ENCODE measurements at places on chromosomes 6 and 20.
A peak's percentile ranks its signal among the peaks of the same experiment; 100 is the strongest.

DNA sequence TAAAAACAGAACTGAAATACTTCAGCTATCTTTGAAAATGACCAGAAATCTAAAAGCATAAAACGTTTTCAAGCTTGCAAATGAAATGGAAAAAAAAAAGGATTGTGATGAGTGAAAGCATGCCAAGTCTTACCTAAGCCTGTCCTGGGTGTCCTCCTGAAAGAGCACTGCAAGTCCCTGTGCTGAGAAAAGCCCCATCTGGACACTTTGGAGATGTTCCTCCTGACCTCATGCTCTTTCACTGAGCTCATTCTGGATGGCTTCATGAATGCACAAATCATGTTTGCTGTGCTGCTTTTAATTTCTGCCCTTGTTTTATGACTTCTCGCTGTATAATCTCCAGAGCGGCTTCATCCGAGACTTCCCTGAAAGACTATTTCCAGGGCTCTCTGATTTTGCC is 136.0 kb downstream of the SOD2 start:
- no peak for DNase-seq
- no peaks in the 10 kb centered on the region for H3K4me1 ChIP-seq
- no peak overlapping the region for H3K27ac ChIP-seq
- H3K27me3 ChIP-seq = no peaks in the 10 kb centered on the region

DNA sequence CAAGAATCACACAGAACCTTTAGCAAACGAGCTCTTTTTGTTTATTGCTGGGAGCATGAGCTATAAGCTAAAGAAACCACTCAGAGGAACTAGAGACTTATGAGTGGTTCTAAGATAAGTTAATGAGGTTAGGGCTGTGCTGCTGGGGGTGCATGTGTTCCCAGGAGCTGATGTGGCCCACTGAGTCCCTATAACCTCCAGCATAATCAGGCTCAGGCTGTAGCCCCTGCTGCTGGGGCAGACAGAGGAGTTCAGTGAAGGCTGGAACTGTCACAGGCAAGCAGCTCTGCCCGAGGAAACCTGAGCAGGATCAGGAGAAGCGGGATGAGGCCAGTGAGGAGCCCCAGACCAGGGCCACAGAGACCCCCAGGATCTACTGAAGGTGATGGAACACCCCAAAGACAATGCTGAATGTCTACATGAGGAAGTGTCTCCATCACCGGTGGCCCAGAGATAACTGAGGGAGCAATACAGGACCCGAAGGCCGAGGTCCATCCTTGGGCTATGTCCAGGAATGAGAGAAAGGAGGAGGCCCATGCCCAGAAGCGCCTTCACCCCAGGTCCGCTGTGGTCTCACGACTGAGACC is 17.3 kb downstream of the TUBB2B start:
- DNase-seq = no peak
- no peaks in the 10 kb centered on the region for H3K36me3 ChIP-seq
- no peaks in the 10 kb centered on the region for H3K27me3 ChIP-seq
- no peak overlapping the region for H3K4me3 ChIP-seq

DNA sequence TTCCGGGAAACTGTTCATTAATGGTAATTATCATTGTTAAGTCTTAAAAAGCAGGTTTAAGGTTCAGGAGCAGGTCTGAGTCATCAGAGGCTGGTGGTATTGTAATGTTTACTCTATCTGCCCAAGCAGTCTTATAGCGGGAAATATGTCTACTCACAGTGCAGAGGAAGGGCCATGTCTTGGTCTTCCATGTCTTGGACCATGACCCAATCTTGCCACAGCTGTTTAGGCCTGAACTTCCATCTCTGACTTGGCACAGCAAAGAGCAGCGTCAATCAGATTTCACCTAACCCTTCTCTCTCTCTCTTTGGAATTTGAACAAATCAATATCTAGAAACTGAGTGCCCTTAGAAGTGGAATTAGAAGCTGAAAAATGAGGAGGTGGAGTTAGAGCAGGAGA is 25.8 kb downstream of the SLC2A12 start:
- peak; percentile 64 for DNase-seq
- peaks cover 16% of the 10 kb centered on the region for H3K4me1 ChIP-seq
- H3K36me3 ChIP-seq = no peaks in the 10 kb centered on the region
- no peaks in the 10 kb centered on the region for H3K27me3 ChIP-seq
- no peak overlapping the region for H3K27ac ChIP-seq

GRCh38 chr20:15772826-15773225 is 800.4 kb downstream of the KIF16B start:
- no peak for DNase-seq
- no peaks in the 10 kb centered on the region for H3K4me1 ChIP-seq
- no peak overlapping the region for H3K4me3 ChIP-seq
- H3K27ac ChIP-seq = no peak overlapping the region
